ENCODE measurements at places on chromosomes 1 and 21. TPM values are rescaled to one million over a fixed set of nuclear protein-coding genes. Genes with fewer than 3 reads are reported as not detected.

The PADI3 gene
- 0.21 TPM for total RNA-seq

The DCST1 gene
- total RNA-seq, result not detected

The VHLL gene
- 0.27 TPM for total RNA-seq

The EXTL1 gene
- total RNA-seq, result 7.1 TPM

The HHAT gene
- 29.4 TPM for total RNA-seq

The TMEM82 gene
- total RNA-seq, result not detected

The ANKRD65 gene
- total RNA-seq, result not detected

DNA sequence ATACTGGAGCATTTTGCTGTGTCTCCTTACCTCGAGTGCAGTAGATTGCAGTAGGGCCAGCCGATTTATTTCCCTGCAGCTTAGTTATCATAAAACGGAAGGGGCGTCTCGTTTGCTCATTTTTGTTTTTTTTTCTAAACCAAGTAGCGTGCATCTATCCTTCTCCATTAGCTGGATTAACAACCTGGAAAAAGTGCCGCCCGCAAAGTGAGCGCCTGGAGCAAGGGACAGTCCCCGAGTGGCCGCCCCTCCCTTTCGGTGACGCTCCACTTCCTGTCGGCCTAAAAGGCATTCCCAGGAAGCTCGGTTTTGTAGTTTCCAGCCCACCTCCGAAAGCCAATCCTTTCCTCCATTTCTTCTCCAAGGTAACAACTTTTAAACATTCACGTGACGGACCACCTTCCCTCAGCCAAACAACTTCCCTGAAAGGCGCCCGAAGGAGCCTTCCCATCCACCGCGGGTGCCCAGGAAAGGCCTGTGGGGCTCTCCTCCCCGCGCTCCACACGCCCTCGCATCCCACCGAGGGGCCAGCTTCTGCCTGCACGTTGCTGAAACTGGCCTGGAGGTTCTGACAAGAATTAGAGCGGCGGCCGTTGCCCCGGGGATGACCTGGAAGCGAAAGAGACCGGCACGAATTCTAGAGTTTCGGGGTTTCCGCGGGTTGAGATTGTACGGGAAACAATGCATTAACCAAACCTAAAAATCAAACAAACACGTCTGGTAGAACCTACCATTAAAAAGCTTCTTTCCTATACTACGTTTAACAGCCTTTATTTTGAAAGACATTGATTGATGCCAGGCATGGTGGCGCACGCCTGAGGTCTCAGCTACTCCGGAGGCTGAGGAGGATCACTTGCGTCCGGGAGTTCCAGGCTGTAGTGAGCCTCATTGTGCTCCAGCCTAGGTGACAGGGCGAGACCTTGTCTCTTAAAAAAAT is at the start of gene EXTL2:
Gene EXTL2 (minus strand): TSS at position 240 of the 937 bp plus-strand sequence. CDS start 6,085 bp downstream, outside the sequence.
- DNase-seq, result peak; percentile 80

- peak; percentile 26 for DNase-seq
These were observed 89.3 kb downstream of the SLC44A5 start for GRCh38 chr1:75521658-75522057.

DNA sequence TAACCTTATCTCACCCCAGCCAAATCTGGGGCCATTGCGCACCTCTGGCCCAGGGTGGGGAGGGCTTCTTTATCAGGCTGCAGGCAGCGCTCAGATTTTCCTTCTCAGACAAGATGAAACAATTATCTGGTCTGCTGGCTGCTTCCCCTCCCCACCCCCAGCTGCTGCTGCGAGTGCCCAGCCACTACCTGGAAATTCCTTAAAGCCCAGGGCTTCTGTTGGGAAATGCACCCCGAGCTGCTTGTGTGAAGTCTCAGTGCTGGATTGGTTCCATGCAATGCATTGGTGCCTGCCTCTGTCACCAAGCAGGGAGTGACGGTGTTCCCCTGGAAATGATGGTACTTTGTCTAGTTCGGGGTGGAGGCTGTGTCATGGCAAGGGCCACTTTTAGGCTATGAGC is 18.5 kb upstream of the ACTL8 start:
- no peak for DNase-seq

DNA sequence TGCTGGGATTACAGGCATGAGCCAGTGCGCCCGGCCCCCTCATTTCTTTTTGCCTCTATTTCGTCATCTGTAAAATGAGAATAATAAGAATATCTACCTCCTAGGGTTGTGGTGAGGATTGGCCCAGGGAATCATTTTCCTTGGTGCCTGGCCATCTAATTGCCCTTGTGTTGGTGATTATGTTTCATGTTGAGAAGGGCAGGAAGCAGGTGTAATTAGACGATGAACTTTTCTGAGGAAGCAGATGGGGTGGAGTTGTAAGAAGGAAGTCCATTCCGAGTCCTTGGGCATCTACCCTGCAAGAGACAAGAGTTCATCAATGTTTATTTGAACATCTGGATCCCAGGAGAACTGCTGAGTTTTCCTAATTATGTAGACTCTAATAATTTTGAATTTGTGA is 38.7 kb upstream of the NEK2 start:
- no peak for DNase-seq

DNA sequence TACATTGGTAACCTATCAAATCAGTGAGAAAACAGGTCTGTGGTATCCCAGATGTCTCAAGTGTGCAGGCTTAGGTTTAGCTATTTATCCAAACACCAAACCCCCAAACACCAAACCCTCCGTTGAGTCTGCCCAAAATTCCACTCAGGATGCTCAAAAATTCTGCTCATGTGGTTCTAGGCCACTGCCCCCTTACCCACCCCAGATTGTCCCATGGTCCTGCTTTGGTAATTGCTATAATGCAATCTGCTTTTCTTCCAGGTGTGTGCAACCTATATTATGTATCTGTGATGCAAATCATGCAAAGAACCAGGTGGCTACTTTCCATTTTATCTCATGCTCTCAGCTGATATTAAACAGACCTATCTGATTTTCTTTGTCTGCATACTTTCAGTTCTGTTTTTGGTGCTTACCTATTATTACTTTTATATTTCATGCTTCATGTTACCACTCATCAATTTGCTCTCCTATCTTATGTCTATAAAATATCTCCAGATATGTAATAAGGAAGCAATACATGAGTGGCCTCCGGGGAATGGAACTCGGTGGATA is 123.7 kb downstream of the TOMM20 start:
- no peak for DNase-seq

DNA sequence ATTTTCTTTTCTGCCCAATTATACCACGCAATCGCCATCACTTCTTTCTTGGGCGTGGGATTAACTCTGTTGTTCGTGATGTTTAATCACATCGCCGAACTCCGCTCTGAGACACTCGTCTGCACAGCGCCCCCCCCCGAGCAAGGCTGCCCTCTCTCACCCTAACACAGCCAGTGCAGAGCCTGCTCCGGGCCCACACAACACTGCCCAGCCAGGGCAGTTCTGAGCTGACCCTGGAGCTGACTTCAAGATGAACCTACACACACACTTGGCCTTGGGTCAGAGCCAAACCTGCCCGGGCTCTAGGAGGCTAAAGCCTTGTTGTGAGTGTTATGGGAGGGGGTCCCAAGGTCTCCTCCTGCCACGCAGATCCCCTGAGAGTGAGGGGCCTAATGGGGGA is 64.6 kb upstream of the LRP8 start:
- DNase-seq, result no peak

GRCh38 chr21:42419845-42420244 is 16.1 kb downstream of the UBASH3A start:
- no peak for DNase-seq

GRCh38 chr21:40049931-40050290 is 182.7 kb downstream of the PCP4 start:
- DNase-seq, result no peak

GRCh38 chr1:40633931-40634376 is 31.5 kb downstream of the RIMS3 start:
- peak; percentile 21 for DNase-seq

DNA sequence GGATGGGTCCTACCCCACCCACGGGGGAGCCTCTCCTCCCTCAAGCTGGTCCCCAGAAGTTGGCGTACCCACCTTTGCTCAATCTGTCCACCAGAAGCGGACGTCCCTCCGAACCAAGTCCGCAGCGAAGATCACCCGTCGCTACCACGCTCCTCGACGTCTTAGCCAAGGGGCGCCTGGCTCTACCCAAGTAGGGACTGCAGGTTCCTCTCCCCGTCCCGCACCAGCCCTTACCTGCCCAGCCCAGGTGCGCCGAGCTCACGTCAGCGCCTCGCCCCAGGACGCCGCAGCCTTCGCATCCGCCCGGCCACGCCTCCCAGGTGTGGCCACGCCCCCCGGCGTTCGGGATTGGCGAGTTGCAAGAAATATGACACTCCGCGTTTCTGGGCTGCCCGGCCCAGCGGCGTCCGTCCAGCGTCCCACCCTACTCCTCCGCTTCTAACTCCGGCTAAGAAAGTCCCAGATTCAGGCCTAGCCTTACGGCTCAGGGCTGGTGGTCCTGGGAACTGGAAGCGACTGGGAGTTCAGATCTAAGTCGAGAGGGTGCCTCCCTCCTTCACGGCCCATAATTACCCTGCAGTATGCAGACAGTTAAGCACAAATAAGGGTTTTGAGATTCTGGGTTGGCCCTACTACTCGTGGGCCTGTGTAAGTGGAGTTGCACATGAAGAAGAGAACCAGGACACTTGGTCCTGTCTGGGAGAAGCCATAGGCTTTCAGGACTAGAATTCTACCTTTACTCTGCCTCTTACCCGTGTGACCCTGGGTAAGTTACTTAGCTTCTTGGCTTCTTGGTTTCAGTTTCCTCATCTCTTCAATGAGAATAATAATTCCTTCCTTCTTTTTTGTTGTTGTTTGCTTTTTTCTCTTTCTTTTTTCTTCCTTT is at the start of gene IRF6:
Gene IRF6 (minus strand): TSS at position 268 of the 886 bp plus-strand sequence. CDS start 4,729 bp downstream, outside the sequence.
- DNase-seq, result no peak

- no peak for DNase-seq
These were observed 3.5 kb downstream of the MOB3C start for GRCh38 chr1:46612937-46613660.

GRCh38 chr21:15199414-15200383 is 134.9 kb upstream of the NRIP1 start:
- peak; percentile 59 for DNase-seq

DNA sequence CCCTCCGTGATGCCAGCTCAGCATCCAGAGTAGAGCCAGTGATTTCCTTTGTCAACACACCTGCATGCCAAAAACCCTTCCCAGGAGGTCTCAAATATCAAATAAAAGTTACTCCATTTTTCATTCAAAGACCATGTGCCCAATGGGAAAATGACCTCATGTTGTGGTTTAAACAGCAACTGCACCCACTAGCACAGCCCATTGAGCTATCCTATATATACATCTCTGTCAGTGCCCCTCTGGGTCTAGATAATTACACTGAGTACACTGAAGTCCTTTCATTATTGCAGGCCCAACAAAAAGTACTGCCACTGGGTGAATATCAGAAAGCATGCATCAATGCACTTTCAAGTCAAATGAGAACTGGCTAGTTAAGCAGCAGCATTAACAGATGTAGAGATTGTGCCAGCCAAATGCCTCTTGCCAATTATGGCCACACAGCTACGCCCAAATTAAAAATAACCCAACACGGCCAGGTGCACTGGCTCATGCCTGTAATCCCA is 117.7 kb downstream of the SLC45A1 start:
- no peak for DNase-seq

- DNase-seq, result no peak
These were observed 4.2 kb upstream of the ZNF496 start for GRCh38 chr1:247335882-247336281.

DNA sequence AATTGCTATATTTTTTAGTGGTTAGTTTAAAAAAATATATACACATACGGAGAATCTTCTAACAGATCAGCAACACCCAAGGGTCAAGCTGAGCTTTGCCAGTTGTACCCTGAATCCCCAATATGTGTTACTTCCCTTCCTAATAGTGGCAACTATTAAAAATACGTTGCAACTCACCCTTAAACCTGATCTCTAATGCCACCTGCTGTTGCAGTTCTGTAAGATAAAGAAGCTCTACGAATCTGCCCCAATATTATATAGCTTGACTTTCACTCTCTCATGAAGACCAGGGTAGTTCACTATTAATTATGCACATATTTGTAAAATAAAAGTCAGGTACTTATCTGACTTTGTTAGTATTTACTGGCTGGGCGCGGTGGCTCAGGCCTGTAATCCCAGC is 58.4 kb downstream of the ASH1L start:
- DNase-seq, result peak; percentile 66

DNA sequence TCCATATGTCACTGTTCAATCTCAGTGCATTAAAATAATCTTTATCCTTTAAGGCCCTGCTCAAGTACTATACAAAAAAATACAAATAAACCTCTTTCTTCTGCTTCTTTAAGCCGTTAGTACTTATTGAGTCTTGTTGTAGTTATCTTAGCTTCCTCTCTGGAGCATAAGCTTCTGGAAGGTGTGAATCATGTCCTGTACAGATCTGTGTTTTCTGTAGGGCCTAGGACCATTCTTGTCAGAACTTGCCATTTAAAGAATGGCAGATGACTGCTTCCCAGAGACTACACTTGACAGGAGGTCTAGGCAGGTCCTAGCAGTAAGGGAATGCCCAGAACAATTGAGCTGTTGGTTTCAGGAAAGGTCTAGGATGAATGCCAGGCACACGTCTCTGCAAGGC is 12.9 kb downstream of the NEK7 start:
- DNase-seq, result no peak

DNA sequence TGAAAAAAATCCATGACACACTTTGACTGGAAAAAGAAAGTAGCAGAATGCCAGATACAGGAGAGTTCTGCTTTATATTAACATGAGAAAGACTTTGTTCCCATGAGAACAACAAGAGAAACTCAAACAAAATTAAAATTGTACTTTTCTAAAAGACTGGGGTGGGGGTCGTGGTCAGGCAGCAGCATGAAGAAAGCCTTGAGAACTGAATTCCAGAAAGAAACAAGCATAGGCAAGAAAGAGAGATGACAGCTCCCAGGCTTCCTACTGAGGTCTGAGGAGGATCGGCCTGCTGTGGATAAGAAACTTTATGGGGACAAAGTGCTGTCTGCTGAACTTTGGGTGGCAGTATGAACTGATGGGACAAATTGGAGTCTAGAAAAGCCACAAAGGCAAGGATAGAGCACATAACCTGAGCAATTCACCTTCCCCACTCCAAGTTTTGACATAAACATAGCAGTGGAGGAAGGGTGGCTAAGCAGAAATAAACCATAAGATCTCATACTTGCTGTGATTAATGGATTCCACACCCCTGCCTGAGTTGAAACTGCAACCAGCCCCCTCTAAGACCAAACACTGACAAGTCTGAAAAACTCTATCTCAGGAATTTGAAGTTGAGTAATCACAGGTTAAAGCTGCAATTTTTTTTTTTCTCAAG is 43.7 kb downstream of the COL6A1 start:
- no peak for DNase-seq

DNA sequence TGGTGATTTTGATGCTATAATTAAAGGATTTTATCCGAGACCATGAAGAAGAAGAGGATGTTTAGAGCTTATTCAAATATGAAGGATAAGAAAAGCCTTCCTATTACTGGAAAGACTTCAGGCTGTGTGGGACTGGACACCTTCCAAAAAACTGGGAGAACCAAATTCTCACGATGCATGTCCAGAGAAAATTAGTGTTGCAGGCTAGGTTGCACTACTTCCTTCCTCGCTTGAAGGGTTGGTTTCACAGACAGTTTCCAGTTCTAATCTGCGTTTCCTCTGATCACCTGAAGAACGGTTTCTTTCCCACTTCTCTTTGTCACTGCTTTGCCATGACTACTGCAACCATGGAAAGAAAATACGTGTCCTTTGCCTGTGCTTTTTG is 2.0 kb downstream of the MTARC2 start:
- no peak for DNase-seq

- no peak for DNase-seq
These were observed 420.6 kb upstream of the DAB1 start for GRCh38 chr1:57844382-57844980.

Measured in SK-MEL-5 (cell line).